D341Med (cell line): ENCODE measurements at places on chromosomes 5 and 9.

- DNase-seq, result no peak
Observed at GRCh38 chr5:131324303-131324702, 60.5 kb downstream of the CDC42SE2 start.

- no peak for DNase-seq
Observed at GRCh38 chr5:91048073-91048472, 335.0 kb downstream of the ARRDC3 start.

DNA sequence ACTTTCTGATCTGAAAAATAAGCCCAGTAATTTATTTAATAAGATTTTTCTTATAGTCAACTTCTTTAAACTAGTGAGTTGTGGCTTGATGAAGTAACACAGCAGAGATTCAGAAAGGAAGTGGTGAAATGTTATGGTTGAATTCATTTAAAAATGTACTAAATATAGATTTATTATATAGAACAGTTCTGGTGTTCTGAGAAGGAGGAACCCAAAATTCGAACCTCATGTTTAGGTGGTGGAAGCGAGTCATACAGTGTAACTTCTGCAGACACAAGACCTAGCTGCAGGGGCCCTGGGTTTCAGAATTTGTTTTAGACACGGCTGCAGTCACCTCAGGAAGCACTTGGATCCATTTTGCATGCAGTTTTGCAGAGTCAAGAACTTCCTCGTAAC is 188.2 kb downstream of the TRIO start:
- no peak for DNase-seq

- DNase-seq, result no peak
Observed at GRCh38 chr9:124344291-124345050, 70.8 kb downstream of the PSMB7 start.
